ENCODE measurements at places on chromosomes 4 and X. TPM values are rescaled to one million over a fixed set of nuclear protein-coding genes. Genes with fewer than 3 reads are reported as not detected.

ZNF185 gene
- total RNA-seq: 9.2 TPM

KDM6A gene
- total RNA-seq: 16.8 TPM

ZFYVE28 gene
- 1.8 TPM for total RNA-seq

CTAG1A gene
- total RNA-seq: not detected

LRAT gene
- not detected for total RNA-seq

COL25A1 gene
- under 0.01 TPM for total RNA-seq

PPBP gene
- not detected for total RNA-seq

BRS3 gene
- total RNA-seq: not detected

NONO gene
- total RNA-seq: 309 TPM

ZC4H2 gene
- 3.0 TPM for total RNA-seq

NUP62CL gene
- not detected for total RNA-seq

DDIT4L gene
- total RNA-seq: 2.6 TPM

MAGEA10 gene
- total RNA-seq: not detected

FRG2 gene
- total RNA-seq: not detected

ZAR1 gene
- total RNA-seq: not detected

IRAK1 gene
- 63.1 TPM for total RNA-seq

VCX3B gene
- not detected for total RNA-seq

SSX3 gene
- not detected for total RNA-seq

STARD8 gene
- 33.3 TPM for total RNA-seq

EXOSC9 gene
- 23.0 TPM for total RNA-seq

TCEAL2 gene
- not detected for total RNA-seq

PAGE2 gene
- not detected for total RNA-seq

KDR gene
- 177 TPM for total RNA-seq

USP26 gene
- total RNA-seq: not detected

RPL34 gene
- total RNA-seq: 951 TPM

CXCL1 gene
- total RNA-seq: 36.3 TPM

CLCN5 gene
- 4.6 TPM for total RNA-seq

ARSJ gene
- 13.9 TPM for total RNA-seq

IQSEC2 gene
- 0.44 TPM for total RNA-seq

TCP11X1 gene
- not detected for total RNA-seq

JAKMIP1 gene
- total RNA-seq: not detected

IGSF1 gene
- not detected for total RNA-seq
